ENCODE measurements at places on chromosomes 6 and 20. TPM values are rescaled to one million over a fixed set of nuclear protein-coding genes. Genes with fewer than 3 reads are reported as not detected.

DNA sequence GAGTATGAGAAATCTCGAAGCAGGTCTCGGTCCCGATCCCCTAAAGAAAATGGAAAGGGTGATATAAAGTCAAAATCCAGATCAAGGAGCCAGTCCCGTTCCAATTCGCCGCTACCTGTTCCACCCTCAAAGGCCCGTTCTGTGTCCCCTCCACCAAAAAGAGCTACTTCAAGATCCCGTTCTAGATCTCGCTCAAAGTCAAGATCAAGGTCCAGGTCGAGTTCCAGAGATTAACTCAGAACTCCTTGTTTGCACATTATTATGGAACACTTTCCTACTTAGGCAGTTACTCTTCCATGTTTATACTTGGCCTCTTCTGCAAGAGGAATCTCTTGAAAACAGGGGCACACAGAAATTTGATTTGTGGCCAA lies 3.1 kb downstream of the SRSF6 start:
- DNase-seq = no peak

GRCh38 chr20:54043076-54043967 lies 27.1 kb downstream of the BCAS1 start:
- no peak for DNase-seq

DNA sequence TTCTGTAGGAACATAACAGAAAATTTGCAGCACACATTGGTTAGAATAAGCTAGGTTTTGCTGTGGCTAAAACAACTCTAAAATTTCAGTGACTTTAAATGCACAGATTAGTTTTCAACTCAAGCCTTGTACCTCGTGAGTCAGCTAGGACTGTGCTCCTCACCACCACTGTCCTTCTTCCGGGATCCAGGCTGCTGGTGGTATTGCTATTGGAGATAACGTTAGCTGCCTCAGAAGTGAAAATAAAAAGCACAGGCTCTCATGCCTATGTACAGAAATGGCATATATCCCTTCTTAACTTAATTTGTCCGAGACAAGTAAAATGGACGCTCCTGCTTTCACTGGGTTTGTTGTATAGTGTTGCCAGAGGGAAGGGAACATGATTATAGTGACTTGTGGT lies 931.1 kb upstream of the EYS start:
- DNase-seq = no peak

GRCh38 chr6:89941031-89941762 lies 46.9 kb downstream of the GJA10 start:
- DNase-seq = no peak

DNA sequence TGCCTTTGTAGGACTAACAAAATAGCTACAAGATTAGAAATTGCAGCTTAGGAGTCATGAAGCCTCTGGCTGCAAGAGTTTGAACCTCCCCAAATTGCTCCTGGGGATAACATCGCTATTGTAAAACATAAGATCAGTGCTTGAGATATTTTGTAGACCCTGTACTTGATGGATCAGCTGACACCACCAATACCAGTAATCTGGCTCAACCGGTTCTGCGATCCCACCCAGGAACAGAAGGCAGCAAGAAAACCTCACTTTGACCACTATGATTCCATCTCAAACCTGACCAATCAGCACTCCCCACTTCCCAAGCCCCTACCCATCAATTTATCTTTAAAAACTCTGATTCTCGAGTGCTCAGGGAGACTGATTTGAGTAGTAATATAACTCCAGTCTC lies 265.7 kb upstream of the PRND start:
- no peak for DNase-seq

The OPN5 gene
- 0.15 TPM for polyA plus RNA-seq

The HLA-DQA2 gene
- 0.52 TPM for polyA plus RNA-seq

GRCh38 chr20:34643928-34644327 lies 33.0 kb downstream of the PIGU start:
- no peak for DNase-seq

- no peak for DNase-seq
These were observed at the start of gene TAPBP for GRCh38 chr6:33313709-33314514. Gene TAPBP (minus strand): TSS chr6:33314078. CDS start chr6:33314041, 37 bp downstream.

- DNase-seq = no peak
These were observed 31.0 kb downstream of the CDK5RAP1 start for GRCh38 chr20:33370291-33370690.

DNA sequence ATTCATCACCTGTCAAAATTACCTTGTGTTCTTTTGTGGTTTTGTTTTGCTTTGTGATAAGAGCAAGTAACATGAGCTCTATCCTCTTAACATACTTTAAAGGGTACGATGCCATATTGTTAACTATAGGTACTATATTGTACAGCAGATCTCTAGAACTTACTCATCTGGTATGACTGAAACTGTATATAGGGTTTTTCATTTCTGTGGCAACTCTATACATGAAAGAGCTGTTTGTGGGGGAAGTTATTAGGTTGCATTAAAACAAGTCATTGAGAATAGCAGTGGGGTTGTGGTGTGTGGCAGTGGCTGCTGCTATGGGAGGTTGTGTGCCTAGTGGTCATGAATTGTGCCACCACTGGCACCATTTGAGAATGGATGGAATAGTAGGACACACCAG lies 268.4 kb downstream of the KCNQ5 start:
- DNase-seq = no peak

The KHDC1 gene
- 3.5 TPM for polyA plus RNA-seq

- no peak for DNase-seq
These were observed 89.9 kb downstream of the NOL4L start for GRCh38 chr20:32495217-32495565.

GRCh38 chr6:14925025-14925698 lies 320.7 kb upstream of the JARID2 start:
- DNase-seq = no peak

The MYCT1 gene
- 26.5 TPM for polyA plus RNA-seq

The LAMA2 gene
- polyA plus RNA-seq = 131 TPM

- DNase-seq = no peak
These were observed 25.3 kb downstream of the RIPOR2 start for GRCh38 chr6:24910331-24910960.

The METTL24 gene
- polyA plus RNA-seq = 1.2 TPM

All from muscle of back (tissue), 13 donors.